ENCODE measurements at places on chromosomes 1 and 21.

GRCh38 chr1:23824711-23825075 lies 536 bp downstream of the HMGCL start:
- DNase-seq: no peak

GRCh38 chr1:2073382-2074230 lies 23.4 kb downstream of the PRKCZ start:
- DNase-seq: no peak

GRCh38 chr1:151013518-151013917 lies 5.3 kb downstream of the PRUNE1 start:
- no peak for DNase-seq

DNA sequence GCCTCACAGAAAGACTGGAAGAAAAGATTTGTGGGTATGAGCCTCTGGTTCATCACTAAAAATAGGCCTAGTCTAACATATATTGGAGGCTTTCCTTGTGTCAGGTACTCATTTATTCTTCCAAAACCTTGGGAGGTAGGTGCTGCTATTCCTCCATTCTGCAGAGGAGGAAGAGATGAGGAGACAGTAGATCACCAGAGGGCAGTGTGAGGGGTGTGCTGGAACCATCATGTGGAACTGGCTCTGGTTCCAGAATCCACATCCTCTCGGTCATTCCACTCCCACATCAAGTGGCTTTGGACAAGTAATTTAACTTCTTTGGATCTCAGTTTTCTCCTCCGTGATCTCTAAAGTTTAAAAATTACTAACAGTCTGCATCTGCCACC lies 7.4 kb upstream of the INKA2 start:
- no peak for DNase-seq

- DNase-seq: no peak
Measured at GRCh38 chr1:227391879-227392278, 73.6 kb upstream of the CDC42BPA start.

- no peak for DNase-seq
Measured at GRCh38 chr1:3442901-3443300, 11.6 kb upstream of the ARHGEF16 start.

- no peak for DNase-seq
Measured at GRCh38 chr1:175482071-175482451, 261.3 kb downstream of the TNR start.
